OCI-LY7 (cell line): ENCODE measurements at places on chromosomes 2 and 18.
A peak's percentile ranks its signal among the peaks of the same experiment; 100 is the strongest.

DNA sequence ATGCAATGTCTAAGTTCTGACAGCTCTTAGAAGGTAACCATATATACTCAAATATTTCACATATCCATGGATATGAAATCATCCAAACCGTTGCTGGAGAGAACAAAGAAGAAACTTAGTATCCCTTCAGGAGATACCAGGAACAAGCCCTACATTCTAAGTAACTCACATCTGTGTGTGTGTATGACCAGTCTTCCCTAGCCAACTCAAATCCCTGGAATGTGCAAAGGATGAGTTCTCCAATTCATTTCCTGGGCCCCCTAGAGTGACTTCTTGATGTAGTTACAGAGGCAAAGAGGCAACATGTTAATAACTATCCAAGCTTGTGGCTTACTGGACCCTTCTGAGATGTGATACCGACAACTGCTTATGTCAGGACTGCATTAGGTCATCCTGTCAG is 20.1 kb downstream of the TPGS2 start:
- no peak for DNase-seq

GRCh38 chr2:195520671-195521155 is 136.3 kb upstream of the SLC39A10 start:
- no peak for DNase-seq

DNA sequence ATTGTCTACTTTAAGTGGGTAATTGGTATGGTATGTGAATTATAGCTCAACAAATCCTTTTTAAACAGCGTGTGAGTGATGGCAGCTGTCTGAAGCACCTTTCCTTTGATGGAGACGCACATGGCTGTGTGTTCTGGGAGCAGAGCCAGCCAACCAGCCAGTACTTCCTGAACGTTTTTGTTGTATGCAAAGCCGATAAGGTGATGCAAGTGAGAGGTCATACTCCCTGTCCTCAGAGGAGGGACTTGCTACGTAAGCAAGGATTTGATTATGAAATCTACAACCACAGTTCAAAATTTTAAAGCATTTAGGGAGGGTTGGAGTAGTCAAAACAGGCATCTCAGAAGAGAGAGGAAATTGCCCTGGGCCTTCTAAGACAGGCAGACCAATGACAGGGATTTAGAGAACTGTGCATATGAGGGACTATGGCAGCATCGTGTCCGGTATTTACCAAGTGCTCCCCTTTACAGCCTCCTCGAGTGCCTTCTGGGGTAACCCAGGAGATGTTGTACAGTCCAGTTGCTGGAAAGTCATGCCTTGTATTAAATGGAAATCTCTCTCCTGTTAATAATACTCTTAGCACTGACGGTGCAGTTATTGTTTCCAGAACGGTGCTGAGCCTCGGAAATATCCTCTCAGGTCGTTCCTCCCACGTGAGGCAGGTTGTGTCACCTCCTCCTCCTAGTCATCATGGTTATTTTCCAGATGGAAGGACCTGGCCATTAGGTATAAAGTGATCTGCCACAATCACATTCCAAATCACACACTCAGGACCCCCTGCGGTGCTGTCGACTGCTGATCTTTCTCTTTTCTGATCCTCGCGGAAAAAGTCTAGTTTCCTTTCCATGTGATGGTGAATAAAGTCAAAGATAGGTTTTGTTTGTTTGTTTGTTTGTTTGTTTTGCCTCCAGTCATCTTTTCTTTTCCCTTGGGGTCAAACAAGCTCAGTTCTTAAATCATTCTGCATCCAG is 28.4 kb downstream of the ARHGEF4 start:
- peak; percentile 31 for DNase-seq

DNA sequence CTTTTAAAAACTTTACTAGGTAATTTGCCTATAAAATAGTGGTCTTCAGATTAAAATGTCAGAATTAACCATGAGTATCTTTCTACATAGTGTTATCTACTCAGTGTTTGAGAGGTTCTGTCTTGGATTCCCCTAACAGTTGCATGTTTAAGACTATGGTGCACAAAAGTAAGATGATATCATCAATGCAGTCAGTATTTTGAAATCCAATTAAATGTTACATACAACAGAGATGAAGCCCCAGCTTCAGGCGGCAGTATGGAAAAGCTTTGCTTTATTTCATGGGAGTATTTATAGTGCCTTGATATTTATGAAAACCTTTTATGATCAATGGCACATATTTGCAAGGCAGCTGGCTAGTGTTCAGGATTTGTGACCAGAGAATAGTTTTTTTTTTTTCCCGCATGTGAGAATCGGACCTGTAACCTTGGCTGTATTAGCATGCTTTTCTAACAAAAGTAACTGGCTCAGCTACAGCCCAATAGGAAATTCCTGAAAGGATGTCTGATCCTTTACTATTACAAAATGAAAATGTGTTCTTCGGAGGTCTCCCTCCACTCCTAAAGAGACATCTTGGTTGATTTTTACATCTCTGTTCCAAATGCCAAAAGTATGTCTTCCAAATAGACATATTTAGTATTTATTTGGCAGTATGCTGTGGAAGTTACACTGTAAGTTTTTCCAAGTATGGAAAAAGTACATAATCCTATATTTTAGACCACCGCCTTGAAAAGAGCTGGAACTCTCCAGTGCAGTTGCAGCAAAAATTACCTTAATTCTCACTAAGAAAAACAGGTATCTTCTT is 319.3 kb upstream of the UBE2E3 start:
- no peak for DNase-seq

DNA sequence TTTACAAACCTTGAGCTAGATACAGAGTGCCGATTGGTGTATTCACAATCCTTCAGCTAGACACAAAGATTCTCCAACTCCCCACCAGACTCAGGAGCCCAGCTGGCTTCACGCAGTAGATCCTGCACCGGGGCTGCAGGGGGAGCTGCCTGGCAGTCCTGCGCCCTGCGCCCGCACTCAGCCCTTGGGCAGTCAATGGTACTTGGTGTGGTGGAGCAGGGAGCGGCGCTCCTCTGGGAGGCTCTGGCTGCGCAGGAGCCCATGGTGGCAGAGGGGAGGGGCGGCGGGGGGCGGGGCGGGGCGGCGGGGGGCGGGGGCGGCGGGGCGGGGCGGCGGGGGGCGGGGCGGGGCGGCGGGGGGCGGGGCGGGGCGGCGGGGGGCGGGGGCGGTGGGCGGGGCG is 923.4 kb downstream of the SOCS6 start:
- no peak for DNase-seq

GRCh38 chr18:62781893-62782292 is 66.6 kb downstream of the PHLPP1 start:
- DNase-seq: no peak
